ENCODE measurements at places on chromosomes 7 and 10. TPM values are rescaled to one million over a fixed set of nuclear protein-coding genes. Genes with fewer than 3 reads are reported as not detected.

- H3K4me3 ChIP-seq: no peak overlapping the region
- no peak overlapping the region for H3K27ac ChIP-seq
- no peaks in the 10 kb centered on the region for H3K4me1 ChIP-seq
- DNase-seq: no peak
- H3K27me3 ChIP-seq: no peaks in the 10 kb centered on the region
These were observed 46.4 kb downstream of the UNCX start for GRCh38 chr7:1279041-1279440.

Gene TAS2R41
- total RNA-seq: not detected

DNA sequence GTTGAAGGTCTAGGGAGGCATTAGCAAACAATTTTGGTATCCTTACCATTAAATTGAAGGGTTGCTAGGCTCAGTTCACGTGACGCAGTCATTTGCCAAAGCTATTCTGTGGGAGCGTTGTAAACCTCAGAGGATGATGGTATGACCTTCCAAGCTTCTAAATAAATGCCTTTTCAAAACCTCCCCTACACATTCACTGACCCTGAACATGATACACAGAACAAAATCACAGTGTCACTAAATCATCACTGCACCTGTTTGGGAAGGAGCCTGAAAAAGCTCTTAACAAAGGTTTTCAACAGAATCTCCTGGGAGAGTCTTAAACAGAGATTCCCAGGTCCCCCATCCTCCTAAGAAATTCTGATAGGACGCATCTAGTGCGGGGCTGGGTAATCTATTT, 13.2 kb upstream of the CCDC172 start:
- no peaks in the 10 kb centered on the region for H3K4me1 ChIP-seq
- DNase-seq: no peak
- H3K27ac ChIP-seq: no peak overlapping the region
- H3K4me3 ChIP-seq: no peak overlapping the region
- H3K27me3 ChIP-seq: no peaks in the 10 kb centered on the region

Gene PDGFA
- 50.5 TPM for total RNA-seq

Gene FAM237B
- total RNA-seq: not detected

Gene MET
- total RNA-seq: 38.3 TPM

DNA sequence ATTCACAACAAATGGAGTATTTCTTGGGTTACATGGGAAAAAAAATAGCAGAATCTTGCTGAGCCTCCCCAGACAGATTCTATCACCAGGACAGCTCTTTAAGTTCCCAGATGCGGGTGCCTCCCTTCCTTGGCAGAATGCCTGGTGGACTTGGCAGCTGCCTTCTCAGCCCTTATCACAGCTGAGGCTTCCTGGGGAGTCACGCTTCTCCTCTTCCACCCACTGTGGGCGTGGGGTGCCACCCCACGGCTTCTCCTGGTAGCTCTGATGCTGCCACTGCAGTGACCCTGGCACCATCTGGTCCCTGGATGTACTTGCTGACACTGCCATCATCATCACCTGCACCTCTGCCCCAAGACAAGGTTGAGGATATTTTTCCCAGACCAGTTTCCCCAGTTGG, 16.2 kb upstream of the NME8 start:
- H3K27me3 ChIP-seq: no peaks in the 10 kb centered on the region
- DNase-seq: peak; percentile 64
- H3K27ac ChIP-seq: no peak overlapping the region
- H3K4me1 ChIP-seq: no peaks in the 10 kb centered on the region
- H3K4me3 ChIP-seq: no peak overlapping the region
